SK-MEL-5 (cell line): ENCODE measurements at places on chromosomes 3 and 15. TPM values are rescaled to one million over a fixed set of nuclear protein-coding genes. Genes with fewer than 3 reads are reported as not detected.

Gene LDHAL6B
- total RNA-seq: not detected in 2 replicates

Gene IGF1R
- 20.2 and 31.5 TPM in 2 replicates for total RNA-seq

Gene GOLGA8Q
- total RNA-seq: 0.13 and 0.16 TPM in 2 replicates

Gene CD96
- total RNA-seq: 60.5 and 72.2 TPM in 2 replicates

Gene SLC12A1
- total RNA-seq: 0.11 and 0.16 TPM in 2 replicates

Gene C3orf49
- not detected in 2 replicates for total RNA-seq

Gene TNFAIP8L3
- not detected in 2 replicates for total RNA-seq

DNA sequence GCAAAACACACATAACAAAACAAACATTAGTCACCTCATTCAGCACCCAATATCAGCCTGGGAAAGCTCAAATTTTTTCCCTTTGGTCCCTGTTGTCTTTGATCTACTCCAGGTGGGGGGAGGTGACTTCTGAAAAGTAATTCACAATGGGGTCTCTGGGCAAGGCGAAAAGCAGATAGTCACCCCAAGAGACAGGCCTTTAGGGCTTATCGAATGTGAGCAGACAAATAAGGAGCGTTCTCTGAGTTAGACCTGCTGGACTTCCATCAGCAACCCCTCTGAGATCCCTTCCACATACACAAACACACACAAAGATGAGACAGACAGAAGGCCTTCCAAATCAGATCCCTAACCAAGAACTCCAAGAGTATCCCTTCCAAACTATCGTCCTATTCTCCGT, 171.0 kb upstream of the SMAD3 start:
- no peak for DNase-seq

- no peak for DNase-seq
These were observed 640.9 kb downstream of the SQOR start for GRCh38 chr15:46275701-46276100.

- peak; percentile 9 for DNase-seq
These were observed 276.1 kb upstream of the GOLGA6L4 start for GRCh38 chr15:83959477-83959876.

GRCh38 chr3:16587047-16587680, 18.1 kb downstream of the DAZL start:
- DNase-seq: no peak

GRCh38 chr3:76010252-76010651, 224.9 kb upstream of the ZNF717 start:
- no peak for DNase-seq

DNA sequence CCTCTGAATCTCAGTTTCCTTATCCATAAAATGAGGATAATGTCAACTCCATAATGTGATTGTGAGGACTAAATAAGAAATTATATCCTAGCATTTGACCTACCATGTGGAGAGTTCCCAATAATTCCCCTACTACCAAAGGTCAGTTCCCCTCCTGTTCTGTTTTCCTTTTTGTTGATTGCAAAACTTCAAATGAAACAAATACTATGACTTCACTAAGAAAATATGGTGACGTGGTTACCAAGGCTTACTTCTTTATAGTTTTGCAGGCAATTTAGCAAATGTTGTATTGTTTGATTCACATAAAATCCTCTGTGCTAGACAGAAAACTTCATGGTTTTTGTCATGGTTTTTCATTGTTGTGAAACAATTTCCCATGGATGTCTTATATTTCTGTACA, 153.8 kb upstream of the RORA start:
- DNase-seq: no peak

GRCh38 chr3:121723485-121723884, 26.1 kb downstream of the GOLGB1 start:
- DNase-seq: no peak
